ENCODE measurements at places on chromosomes 11 and 22.
A peak's percentile ranks its signal among the peaks of the same experiment; 100 is the strongest.

GRCh38 chr11:39674024-39674423 lies 1785.4 kb downstream of the LRRC4C start:
- no peak for DNase-seq

DNA sequence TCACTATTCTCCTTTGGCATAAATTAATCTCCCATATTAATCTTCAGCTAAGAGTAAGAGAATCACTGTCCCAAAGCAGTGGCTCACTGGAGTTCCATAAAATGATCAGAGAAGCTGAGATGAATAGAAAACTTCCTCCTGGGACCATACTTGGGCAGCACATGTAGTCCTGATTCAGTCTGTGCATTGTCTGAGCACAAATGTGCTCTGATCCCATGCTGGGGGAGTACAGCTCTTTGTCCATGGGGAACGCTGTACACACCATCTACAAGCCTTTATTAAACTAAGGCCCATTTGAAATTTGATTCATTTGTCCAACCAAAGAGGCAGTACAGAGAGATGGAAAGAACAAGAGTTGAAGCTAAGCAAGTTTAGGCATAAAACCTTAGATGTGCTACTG lies 147.4 kb upstream of the PGR start:
- no peak for DNase-seq

DNA sequence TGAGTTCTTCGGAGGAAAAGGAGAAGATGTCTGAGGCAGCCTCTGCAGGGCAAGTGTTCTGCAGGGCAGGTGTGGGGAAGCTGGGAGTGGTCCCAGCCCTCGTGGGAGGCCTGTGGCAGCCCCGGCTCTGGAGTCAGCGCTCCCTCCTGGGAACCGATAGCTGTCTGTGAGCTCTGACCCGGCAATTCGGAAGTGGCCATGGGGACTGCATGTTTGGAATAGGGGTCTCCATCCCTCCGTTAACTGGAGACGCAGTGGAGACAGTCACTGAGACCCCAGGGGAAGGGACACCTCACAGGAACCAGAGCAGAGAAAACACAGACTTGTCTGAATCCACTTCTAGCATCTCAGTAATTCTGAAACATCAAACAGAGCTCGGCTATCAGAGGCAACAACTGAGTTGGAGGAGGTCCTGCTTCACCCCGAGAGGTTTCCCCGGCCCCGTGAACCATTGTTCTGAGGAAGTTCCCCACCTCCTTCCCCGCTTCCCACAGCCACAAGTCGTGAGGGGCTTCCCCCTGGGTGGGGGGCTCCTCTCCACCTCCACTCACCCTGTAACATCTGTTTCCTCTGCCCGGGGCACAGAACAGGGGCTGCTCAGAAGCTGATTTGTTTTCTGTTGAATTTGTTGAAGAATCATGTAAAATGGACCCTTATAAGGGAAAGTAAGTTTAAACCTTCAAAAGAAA lies 99.6 kb downstream of the BRD1 start:
- no peak for DNase-seq

GRCh38 chr22:28443526-28443876 lies 236.1 kb downstream of the TTC28 start:
- DNase-seq, result no peak

DNA sequence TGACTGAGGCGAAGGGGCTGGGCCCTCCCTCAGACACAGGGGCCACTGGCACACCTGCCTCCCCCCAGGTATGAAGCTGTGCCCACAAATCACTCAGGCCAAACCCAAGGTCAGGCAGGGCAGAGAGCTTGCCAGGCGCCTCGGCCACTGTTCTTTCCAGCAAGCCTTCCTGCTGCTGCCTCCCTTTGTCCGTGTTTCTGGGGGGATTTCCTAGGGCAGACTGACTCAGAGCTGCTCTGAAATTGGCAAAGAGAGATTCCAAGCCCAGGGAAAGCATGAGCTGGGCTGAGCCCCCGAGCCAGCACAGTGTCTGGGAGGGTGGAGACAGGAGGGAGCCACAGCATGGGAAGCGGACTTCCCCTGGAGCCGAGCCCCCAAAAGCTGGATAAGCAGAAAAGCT lies 33.2 kb downstream of the PPP2R1B start:
- no peak for DNase-seq

GRCh38 chr11:64690235-64690634 lies 32.8 kb downstream of the NRXN2 start:
- DNase-seq, result no peak

DNA sequence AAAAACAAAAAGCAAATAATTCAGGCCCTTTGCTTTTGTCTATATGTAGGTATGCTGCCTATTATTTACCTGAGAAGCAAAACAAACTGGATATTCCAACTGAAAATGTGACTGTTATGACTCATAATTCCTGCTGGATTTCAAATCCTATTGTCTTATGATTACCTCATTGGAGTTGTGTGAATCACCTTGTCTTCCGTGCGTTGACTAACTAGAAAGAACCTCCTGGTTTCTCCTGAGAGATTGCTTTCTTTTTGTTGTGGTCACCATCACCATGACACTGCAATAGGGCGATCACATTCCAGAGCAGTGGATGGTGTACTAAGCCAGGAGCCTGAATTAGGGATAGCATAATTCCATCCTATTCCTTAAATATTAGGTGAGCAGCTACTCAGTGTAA lies 23.0 kb upstream of the EXPH5 start:
- no peak for DNase-seq

- no peak for DNase-seq
Observed at GRCh38 chr11:128802358-128802981, 64.6 kb downstream of the KCNJ1 start.

GRCh38 chr11:30729187-30729713 lies 143.1 kb upstream of the MPPED2 start:
- DNase-seq, result no peak

DNA sequence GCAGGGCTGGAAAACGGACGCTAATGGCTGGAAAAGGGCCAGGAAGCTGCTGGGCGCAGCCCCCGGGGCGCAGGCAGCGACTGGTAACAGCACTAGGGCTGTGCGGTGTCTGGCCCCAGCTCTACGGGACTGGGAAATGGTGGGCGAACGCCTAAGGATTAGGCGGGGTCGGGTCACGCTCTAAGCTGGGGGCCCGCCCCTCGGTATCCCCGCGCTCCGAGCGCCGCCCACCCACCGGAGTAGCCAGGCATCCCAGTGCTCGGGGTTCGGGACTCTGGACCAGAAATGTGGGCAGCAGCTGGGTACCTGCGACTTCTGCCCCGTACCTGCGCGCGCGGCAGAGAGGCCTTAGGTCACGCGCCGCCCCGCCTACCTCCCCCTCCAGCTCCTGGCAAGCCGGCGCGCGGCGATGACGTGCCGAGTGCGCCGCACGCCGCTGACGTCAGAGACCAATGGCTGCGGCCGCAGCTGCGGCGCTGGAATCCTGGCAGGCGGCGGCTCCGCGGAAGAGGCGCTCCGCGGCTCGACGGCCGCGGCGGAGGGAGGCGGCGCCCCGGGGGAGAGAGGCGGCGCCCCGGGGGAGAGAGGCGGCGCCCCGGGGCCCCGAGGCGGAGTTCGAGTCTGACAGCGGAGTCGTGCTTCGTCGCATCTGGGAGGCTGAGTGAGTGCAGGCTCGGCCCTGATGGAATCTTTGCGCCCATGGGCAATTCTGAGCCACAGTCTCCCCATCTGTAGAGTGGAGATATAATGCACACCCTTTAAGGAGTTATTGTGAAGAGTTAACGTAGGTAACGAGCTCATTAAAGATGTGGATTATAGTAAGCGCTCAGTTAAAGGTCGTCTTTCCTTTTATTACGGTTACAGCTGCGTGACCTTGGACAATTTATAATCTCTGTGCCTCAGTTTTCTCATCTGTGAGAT lies at the start of the genes HPS4 and SRRD:
HPS4 (minus strand) TSS at position 345 of the 921 bp plus-strand sequence. CDS start 2,021 bp downstream, outside the sequence.
SRRD (plus strand) TSS at position 439 of the 921 bp plus-strand sequence; CDS start at position 453, 14 bp downstream.
- peak; percentile 88 for DNase-seq

GRCh38 chr11:108346451-108346850 lies 120.9 kb downstream of the C11orf65 start:
- DNase-seq, result no peak

DNA sequence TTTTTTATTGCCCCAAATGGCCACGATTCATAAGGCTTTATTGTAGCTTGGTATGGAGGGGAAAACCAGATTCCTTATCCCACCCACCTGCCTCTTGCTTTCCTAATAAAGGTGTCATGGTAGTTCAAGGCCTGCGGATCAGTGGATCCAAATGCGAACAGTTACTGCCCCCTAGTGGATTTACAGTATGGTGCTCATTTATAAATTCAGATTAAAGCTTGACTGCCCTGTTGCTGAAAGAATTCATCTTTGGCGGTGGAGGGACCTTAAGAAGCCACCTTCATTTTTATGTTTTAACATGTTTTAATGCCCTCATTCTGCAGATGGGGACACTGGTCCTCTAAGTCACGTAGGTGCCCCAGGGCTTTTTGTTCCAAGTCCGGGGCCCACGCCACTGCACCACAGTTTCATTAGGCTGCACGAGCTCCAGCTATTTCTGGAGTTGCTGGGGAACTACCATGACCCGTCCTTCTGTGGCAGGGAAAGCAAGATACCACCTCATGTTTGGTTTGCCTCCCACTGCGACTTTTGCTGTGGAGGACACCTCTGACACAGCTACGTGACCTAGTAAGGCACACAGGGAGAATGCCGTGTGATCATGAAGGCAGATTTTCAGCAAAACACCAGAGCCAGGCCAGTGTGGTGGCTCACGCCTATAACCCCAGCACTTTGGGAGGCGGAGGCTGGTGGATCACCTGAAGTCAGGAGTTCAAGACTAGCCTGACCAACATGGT lies 15.6 kb upstream of the INCENP start:
- DNase-seq, result peak; percentile 76

All from NCI-H2171 treated with DMSO at 0.1 percent for 48 hours (cell line).